Stimulated activated CD8-positive, alpha-beta memory T cell treated with anti-CD3 and anti-CD28 coated beads, Interleukin-7, amount 100 ng/mL, for 1 hour (primary cell): ENCODE measurements at places on chromosomes 1 and 21.

DNA sequence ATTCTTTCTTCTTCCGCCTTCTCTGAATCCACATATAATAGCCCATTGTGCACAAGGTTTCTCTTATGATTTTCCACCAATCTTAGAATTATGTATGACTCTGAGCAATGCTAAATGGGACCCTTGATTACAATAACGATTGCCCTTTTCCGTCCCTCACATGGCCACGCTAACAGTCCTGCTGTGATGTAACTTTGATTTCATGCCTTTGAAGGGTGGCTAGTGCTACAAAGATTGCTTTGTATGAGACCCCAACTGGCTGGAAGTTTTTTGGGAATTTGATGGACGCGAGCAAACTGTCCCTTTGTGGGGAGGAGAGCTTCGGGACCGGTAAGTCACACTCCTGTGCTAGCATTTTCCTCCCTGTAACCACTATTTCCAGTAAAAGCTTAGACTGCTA is 45.3 kb downstream of the PGM1 start:
- DNase-seq, result no peak

DNA sequence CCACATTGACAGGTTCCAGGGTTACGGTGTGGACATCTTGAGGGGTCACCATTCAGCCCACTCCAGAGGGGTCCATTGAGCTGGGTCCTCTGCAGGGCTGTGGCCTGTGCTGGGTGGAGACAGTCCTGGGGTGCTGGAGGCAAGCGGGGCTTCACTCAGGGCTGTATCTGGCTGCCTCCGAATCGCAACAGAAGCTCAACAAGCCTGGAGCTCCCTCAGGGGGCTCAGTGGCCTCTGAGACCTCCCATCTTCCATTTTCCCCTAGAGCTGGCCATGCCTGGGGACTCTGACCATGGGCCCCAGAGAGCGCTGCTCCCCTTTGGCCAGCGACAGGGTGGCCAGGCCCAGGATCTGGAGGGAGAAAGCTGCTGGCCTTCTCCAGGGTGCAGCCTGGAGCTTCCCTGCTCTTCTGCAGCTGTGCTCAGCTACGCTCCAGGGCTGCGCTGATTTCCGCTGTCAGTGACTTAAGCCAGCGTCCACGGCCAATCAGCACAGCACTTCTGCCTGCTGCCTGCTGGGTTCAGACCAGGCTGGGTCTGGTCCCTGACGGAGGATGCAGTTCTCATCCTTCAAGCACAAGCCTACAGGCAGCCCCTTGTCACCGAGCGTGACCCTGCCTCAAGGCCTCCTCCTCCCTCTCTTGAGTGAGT is 45.0 kb upstream of the ADARB1 start:
- no peak for DNase-seq

DNA sequence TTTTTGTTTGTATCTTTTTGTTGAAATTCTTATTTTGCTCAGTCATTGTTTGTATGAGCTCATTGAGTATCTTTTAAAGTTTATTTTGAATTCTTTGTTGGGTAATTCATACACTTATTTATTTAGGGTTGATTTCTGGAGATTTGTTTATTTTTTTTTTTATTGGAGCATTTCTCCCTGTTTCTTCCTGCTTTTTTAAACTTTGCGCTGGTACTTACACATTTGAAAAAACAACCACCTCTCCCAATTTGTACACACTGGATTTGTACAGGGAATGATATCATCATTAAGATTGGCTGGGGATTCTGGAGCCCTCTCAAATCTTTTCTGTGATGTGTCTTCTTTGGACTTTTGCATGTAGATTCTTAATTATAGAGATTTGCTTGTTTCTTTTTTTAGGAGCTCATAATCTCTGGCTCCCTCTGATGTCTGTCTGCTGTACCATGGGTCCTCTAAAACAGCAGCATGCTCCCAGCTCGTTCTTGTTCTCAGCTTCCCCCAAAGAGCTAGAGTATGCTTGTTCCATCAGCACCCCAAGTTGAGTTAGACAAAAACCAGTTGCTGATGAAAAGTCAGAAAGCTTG is 310.7 kb downstream of the DUSP10 start:
- DNase-seq, result no peak

- no peak for DNase-seq
Measured at GRCh38 chr1:17892225-17892624, 137.1 kb downstream of the ACTL8 start.

GRCh38 chr1:239572183-239572582 is 185.8 kb downstream of the CHRM3 start:
- no peak for DNase-seq

DNA sequence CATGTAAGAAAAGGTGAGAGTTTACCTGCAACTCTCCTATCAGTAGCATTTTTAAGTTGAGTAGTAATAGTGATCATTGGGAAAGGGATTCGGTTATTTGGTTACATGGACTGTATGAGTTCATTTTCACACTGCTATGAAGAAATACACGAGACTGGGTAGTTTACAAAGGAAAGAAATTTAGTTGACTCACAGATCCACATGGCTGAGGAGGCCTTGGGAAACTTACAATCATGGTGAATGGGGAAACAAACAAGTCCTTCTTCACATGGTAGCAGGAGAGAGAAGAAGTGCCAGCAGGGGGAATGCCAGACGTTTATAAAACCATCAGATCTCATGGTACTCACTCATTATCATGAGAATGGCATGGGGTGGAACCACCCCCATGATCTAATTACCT is 59.3 kb upstream of the FBXO28 start:
- DNase-seq, result no peak

DNA sequence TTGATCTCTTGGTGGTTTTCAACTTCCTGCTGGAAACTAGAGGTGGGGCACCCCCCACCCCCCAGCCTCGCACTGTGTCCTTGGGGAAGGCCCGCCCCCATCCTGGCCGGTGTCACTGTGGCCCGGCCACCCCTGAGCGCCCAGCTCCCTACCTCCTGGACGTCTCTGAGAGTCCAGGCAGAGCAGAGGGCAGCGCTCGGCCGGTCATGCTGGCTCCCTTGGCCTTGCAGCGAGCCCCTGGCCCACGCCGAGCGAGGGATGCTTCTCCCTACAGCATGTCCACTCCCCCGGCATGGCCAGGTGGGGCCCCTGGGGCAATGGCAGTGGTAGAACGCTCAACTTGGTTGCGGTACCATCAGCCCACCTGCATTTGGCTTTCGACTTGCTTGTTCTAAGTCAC is 28.7 kb upstream of the TRAPPC10 start:
- DNase-seq, result no peak

- no peak for DNase-seq
Measured at GRCh38 chr1:58576727-58577653, at the start of gene TACSTD2. Gene TACSTD2 (minus strand): TSS chr1:58577252. CDS start chr1:58577156, 96 bp downstream.

DNA sequence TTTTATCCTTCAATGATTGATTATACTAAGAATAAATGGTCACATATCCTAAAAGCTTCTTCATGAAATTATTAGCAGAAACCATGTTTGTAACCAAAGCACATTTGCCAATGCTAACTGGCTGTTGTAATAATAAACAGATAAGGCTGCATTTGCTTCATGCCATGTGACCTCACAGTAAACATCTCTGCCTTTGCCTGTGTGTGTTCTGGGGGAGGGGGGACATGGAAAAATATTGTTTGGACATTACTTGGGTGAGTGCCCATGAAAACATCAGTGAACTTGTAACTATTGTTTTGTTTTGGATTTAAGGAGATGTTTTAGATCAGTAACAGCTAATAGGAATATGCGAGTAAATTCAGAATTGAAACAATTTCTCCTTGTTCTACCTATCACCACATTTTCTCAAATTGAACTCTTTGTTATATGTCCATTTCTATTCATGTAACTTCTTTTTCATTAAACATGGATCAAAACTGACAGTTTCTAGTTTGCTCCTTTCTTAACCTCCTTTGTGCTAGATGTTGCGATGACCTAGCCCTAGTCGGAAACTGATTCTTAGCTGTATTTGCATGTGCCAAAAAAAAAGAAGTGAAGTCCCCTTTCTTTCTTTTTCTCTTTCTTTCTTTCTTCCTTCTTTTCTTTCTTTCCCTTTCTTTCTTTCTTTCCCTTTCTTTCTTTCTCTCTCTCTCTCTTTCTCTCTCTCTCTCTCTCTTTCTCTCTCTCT is 45.1 kb downstream of the MAP3K7CL start:
- no peak for DNase-seq

GRCh38 chr1:51336004-51336403 is 5.6 kb upstream of the TTC39A start:
- no peak for DNase-seq

DNA sequence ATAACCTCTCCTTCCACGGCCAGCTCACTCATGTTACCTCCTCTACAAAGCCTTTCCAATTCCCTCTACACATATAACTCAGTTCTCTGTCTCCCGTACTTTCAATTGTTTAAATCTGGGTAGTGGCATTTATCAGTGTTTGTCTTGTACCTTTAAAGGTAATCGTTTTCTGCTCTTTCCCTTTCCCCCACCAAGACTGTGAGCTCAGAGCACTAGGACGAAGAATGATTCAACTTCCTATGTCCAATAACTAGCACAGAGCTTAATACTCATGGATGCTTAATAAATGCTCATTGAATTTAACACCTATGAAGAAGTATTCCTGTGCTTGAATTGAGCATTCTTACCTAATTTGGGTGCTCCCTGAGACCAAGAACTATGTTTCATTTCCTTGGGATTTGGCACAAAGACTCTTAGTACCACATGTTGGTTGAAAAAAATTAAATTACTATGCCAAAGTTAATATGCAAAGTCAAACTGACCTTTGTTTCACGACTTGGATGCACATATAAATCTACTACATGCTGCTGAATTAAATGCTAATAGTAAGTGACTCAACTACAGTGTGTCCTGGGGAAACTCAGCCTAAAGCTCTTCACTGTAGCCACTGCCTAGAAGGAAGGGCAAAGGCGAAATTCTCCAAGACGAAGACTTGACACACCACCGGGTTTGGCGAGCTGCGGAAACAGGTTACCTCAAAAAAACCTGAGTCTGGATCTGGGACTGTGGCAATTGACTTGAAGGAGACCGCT is 30.6 kb upstream of the C1orf185 start:
- no peak for DNase-seq

- no peak for DNase-seq
Measured at GRCh38 chr1:19765623-19766022, 34.1 kb downstream of the TMCO4 start.

DNA sequence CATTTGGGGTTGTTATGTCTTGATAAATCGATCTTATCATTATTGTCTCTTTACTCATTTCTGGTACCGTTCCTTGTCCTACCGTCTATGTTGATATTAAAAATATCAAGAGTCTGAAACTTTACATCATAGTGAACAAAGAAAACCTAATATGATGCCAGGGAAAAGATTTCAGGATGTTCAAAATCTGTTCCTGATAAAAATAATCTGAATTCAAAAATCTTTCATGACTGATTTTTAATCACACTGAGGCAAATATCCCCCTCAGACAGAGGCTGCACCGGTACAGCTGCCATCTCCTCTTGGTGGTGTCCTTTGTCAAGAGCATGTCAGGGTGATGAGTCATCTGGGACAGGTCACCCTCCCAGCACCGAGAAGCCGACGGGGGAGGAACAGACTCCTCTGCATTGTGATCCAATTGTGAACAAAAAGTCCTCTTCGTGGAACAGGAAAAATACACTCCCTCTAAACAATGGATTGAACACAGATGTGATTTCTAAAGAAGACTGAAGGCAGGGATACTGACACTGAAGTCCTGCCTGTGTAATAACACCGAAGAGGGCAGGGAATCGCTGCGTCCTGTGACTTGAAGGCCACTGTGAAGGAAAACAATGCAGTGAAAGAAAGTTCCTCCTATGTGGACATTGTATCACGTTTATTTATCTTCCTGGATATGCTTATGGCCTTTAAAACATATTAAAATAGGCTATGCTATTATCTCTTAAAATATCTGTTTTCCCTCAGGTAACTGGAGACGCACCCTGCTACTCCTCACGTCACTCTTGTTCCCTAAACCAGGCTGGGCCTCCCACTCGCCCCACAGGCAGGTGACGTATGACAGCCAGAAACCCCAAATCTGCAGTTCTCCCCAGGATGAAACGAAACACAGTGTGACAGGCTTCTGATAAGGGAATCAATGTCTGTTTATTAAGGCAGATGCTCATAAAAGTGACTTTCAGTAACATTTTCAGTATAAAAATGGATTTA is 4.3 kb upstream of the SPATC1L start:
- DNase-seq, result no peak

DNA sequence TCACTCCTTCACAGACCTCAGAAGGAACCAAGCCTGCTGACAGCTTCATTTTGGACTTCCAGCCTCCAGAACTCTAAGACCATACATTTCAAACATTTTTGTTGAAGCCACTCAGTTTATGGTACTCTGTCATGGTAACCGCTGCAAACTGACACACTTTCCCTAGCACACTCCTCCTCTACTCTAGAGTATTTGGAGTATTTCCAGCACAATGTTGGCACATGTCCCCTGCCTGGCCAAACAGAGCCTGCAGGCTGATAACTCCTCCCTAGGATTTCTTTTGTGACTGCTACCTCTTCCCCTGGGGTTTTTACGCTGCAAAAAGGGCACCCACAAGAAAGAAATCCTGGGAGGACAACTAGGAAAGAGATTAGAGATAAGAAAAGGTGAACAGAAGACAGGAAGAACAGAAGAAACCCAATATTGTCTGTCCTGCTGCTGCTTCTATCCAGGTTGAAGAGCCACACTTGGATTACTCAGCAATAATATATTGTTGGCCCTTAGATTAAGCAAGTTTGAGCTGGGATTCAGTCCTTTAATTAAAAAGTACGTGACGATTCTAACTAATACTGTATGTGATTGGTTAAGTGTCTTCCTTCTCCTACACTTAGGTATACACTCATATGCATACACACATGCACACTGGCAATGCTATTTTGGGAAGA is 844.1 kb downstream of the LTN1 start:
- DNase-seq, result no peak

DNA sequence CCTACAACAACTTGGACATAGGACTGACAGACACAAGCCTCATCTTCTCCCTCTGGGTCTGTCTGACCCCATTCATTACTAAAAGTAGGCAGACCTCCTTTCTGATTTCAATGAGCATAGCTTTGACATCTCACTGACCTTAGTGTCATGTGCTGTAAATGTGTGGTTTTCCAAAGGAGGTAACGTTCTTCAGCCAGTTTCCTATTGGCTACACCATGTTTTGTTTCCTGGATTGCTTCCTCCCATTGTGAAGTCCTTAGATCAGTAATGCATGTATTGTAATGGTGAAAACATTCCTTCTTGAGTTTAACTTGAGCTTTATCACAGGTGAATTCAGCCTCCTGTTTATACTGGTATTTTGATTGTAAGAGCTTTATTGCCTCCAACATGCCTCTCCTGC is 20.6 kb downstream of the STXBP3 start:
- DNase-seq, result no peak

GRCh38 chr1:206490771-206491405 is 16.4 kb upstream of the RASSF5 start:
- DNase-seq, result no peak

DNA sequence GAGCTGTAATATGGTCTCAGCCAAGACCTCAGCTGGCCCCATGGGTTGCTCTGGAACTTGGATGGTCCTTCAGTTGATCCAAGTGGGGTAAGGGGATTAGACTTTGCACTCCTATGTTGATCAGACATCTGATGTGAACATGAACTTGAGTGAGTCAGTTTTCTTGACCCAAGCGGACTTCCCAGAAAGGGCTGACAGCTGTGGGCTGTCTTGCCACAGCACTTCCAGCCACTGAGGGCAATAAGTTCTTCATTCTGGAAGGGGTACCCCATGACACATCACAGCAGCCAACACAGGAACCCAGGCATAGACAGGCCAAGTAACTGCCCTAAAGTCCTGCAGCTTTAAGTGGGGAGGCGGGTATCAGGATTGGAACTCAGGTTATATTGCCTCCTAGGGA is 93.9 kb upstream of the USP24 start:
- DNase-seq, result no peak
